CD4-positive, alpha-beta T cell treated with Interleukin-10 for 1 hour (primary cell): ENCODE measurements at places on chromosomes 6 and 20.

- no peak for DNase-seq
Measured at GRCh38 chr6:129606664-129607063, 103.3 kb downstream of the ARHGAP18 start.

DNA sequence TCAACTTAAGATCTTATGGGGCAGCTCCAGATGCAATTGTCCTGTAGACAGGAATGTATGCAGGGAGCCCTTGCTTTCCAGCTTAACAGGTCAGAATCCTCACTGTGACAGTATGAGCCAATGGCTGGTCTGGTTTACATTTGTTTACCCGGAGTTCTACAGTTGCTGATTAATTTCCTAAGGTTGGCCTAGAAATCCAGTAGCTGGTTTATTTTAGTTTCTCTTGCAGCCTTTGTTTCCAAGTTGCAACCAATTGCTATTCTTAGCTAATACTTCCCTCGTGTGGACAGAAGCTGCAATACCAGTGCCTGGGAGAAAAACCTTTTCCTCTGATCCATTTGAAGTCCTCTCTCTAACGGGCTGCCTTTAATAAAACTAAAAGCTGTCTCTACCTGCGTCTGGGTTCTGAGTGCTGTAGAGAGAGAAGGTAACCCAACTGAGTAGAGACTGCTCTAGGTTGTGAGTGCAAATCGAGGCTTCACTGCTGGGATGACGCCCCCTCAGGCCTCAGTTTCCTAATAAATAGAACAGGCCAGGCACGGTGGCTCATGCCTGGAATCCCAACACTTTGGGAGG, 45.9 kb downstream of the ZNF217 start:
- peak; percentile 53 for DNase-seq

GRCh38 chr6:7617801-7618764, 28.1 kb downstream of the SNRNP48 start:
- DNase-seq = no peak

- no peak for DNase-seq
Measured at GRCh38 chr6:21844120-21844917, 250.8 kb downstream of the SOX4 start.

DNA sequence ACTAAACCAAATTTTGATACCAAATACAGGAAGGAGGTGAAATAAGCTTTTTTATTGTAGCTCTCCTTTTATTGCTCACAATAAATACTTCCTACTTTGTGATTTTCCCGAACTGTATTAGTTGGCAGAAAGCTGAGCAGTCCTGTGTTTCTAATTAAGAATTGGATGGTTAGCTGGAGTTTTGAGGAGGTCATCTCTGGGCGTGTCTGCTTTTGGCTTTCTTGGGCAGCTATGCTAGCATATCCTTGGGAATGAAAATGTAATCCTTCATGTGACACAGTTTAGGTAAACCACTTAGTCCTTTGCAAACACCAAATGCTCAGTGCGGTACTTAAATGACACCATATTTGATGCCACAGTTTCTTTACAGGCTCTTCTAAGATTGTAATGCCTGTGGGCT, 67.5 kb downstream of the MTHFD1L start:
- DNase-seq = no peak

GRCh38 chr6:33177552-33178446, 14.5 kb downstream of the COL11A2 start:
- no peak for DNase-seq

DNA sequence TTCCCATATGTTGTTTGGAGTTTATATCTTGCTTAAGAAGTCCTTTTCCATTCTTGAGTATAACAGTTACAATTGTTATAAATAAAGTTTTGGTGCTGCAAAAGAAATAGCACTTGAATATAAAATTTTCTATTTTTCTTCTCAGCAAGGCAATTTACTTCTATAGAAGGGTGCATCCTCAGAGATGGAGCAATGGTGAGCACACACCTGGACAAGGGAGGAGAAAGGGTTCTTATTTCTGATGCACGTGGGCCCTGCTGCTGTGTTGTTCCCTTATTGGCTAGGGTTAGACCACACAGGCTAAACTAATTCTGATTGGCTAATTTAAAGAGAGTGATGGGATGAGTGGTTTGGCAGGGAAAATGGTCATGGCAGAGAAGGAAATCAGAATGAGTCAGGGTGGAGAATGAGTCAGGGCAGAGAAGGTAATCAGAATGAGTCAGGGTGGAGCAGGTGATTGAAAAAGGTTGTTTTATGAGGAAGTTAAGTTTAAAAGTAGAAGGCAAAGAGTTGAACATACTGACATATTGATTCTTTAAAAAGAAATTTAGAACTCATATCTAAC, 38.0 kb downstream of the CST8 start:
- DNase-seq = no peak

DNA sequence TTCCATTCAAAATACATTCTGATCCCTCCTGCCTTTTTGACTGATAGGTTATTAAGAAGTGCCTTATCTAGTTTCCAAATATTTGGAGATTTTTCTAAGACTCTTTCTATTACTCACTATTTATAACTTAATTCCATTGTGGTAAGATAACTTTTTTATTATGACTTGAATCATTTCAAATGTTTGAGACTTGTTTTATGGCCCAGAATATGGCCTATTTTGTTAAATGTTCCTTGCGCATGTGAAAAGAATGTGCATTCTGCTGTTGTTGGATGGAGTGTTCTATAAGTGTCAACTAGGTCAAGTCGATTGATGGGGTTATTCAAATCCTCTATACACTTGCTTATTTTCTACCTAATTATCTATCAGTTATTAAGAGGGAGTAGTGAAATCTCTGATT, 13.1 kb upstream of the TCP11 start:
- no peak for DNase-seq

GRCh38 chr6:85346196-85346595, 103.7 kb upstream of the NT5E start:
- DNase-seq = no peak

DNA sequence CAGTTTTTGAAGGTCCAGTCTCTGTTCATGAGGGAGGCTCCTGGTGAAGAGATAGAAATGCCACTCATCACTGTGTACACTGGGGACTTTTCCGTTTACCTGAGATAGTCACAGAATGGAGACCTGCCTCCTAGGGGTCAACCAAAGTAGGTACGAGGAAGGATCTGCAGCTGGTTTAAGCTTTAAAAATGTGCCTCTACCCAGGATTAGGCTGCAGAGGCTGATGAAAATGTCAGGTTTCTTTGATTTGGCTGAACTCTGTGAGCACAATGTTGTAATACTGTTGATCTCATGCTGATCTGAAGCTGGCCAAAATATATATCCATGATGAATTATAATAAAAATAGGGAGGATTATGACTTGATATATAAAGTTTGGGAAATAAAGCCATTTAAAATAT, 182.7 kb downstream of the ADAT2 start:
- DNase-seq = no peak

DNA sequence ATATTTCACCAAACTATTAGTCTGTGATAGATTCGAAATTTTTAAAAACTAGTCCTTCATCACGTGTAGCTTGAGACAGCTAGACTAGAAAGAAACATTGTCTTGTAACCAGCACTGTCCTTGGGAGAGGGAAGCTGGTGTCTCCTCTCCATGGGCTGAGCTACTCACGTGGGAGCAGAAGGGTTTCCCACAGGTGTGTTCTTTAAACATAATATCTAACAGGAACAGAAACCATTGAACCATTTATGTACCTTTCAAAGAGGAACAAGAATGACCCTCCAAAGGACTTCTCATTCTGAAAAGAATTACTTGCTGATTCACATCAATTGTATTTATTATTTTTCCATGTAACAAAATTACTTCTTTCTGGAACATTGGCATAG, 72.4 kb upstream of the SYNJ2 start:
- no peak for DNase-seq

GRCh38 chr6:112221561-112221960, 32.8 kb downstream of the LAMA4 start:
- no peak for DNase-seq

DNA sequence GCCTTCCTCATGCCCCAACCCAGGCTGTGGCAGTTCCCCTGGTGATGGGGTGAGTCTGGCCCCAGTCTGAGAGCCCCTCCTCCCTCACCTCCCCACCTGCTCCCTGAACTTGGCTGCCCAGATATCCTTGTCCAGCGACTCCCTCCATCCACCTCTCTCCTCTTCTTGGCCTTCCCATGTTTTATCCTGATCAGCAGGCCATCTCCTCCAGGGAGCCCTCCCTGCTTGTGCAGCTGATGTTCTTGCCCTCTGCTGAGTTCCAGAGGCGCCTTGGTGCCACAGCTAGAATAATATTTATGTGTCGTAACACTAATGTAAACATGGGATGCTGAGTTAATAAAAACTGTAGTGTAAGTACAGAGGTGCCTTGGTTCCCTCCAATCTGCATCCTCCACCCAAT, 10.4 kb upstream of the IP6K3 start:
- DNase-seq = no peak

DNA sequence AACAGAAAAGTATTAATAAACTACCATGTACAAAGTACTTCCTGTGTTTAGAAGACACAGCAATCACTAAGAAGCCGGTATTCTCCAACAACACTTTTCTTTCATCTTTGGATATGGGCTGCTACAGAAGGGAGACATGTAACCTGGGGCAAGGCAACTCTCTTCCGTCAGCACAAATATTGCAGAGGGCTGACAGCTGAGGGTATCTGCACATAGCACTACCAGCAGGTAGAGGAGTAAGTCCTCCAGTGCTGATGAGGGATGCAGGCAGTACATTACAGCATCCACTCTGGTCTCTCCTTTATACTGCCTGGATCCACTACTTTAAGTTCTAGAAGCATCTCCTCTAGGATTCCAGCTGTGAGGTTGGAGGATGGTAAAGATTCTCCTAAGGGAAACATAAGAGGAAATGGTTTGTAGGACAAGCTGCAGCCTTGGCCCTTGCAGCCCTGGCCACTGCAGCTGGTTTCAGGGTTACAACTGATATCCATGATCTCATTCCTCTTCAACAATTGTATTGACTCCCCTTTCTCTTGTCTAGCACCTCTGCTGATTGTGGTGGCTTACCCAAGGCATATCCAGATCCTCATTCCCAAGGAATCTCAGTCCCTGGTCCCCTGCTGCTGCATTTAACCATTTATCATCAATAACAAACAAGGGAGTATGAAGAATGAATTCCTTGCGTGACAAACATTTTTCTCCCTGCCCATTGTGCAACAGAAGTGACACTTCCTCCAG, 110.7 kb upstream of the ADGRF1 start:
- DNase-seq = no peak
